SIG-M5 (cell line): ENCODE measurements at places on chromosomes 11 and 22.

DNA sequence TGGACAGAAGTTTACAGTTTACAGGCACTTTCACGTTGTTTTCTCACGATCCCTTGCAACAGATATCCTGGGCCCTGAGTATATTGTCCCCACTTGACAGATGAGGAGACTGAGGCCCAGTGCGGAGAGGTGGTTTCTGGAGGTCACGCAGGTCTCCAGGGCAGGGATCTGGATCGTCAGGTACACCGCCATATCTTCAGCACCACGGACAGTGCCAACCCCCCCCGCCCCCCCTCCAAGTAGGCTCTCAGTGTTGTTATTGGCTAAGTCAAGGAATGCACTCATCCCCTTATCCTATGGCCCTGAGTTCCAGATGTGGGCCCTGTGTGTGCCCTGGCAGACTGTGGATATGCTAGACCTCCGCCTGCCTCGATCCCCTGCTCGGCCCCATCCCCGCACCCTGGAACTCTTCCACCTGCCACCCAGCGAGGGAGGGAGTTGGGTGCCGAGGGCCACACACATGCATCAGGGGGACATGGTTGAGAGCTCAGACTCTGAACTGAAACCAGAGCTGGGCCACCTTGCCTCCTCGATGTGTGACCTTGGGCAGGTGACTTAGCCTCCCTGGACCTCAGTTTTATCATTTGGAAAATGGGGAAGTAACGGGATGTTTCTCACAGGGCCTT lies 37.5 kb downstream of the MPPED1 start:
- no peak for DNase-seq

DNA sequence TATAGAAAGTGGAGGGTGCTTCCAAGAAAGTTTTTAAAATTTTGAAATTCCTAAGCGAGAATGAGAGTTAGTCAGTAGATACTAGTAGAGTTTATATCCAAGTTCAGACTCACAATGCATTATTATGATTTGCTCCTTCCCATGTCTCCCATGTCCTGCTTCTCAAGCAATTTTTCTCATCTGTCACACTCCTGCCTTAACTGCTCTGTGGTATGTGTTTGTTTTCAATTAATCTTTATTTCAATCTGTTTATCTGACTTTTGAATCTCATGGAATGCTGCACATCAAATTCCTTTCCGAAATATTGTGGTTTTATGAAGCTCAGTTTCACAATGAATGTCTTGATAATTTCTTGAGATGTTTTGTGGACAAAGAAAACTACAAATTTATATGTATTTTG lies 18.1 kb downstream of the THY1 start:
- DNase-seq = no peak

- no peak for DNase-seq
Observed at GRCh38 chr11:64759722-64760719, at the start of gene PYGM. Gene PYGM (minus strand): TSS chr11:64759974. CDS start chr11:64759898, 76 bp downstream.

- DNase-seq = no peak
Observed at GRCh38 chr22:49295851-49296560, 531.7 kb downstream of the BRD1 start.

- DNase-seq = no peak
Observed at GRCh38 chr22:21451545-21452520, 15.4 kb upstream of the TMEM191C start.

DNA sequence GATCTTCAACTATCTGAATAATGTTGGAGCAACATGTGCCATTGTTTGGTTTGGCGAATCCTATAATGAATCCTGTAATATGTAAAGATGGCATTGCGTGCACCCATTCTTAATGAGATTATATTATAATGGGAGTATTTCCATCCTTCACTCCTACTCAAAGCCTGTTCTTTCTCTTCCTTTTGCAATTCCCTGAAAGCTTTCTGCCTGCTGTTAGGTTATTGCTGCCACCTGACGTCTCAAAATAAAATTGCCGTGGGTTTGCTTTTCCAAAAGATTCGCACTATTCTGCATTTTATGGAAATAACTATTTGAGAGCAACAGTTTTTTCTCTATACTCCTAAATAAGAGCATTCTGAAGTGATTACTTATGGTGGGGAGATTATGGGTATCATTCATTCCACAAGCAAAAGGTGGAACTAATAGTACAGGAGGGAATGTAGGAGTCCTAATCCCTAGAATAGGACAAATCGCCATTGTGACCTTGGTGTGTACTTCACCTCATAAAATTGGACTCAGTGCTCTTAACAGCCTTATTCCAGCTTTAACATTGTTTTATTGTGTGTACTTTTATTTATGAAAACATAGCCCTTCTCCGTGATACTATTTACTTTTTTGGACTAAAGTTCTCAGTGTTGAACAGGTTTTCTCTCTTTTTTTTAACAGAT lies 69.6 kb upstream of the ALKBH3 start:
- no peak for DNase-seq

- no peak for DNase-seq
Observed at GRCh38 chr11:61022311-61023085, 51.0 kb downstream of the CD6 start.

GRCh38 chr22:32904044-32904443 lies 102.5 kb downstream of the TIMP3 start:
- DNase-seq = no peak

DNA sequence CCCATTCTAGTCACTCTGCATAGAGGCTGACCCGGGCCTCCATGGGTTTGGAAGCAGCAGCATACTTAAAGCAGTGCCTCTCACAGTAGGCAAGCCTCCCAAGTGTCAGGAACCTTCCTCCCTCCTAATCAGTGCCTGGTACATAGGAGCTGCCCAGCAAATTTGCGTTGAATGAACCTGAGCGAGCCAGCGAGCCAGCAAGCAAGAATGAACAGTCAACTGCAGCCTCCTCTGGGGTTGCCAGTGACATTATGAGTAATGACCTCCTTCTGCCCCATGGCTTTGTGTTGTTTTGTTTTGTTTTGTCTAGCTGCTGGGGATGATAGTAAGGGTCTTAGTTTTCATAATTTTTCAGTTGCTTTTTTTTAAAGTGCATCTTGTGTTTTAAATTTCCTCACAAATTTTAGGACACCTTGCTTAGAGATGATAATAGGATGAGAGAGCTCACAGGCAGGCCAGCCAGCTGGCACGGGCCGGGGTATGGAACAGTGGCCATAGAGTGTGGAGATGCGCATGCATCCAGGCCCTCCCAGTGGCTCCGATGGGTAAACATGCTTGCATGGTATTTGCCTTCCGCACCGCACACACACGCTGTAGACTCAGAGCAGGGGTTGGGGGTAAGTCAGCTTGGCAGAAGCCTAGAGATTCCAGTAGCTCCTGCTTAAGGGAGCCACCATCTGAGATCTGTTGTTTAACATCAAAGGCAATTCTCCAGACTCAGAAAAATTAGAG lies 36.1 kb downstream of the TTC12 start:
- DNase-seq = no peak

DNA sequence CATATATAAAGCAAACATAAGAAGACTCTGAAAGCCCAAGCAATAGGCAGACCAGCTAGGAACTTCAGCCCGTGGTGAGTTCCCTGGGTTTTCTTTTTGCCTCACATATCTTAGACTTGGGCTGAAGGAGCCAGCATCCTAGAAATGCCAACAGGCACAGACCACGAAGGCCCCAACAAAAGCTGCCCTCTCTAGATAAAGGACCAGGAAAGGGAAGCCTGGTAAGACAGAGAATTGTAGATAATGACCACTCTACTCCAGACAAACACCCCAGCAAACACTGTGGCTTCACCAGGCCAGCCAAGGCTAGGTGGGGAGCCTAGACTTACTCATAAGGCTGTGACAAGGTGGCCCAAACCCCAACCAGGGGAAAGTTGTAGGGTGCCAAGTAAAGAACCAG lies 11.2 kb downstream of the GAL start:
- no peak for DNase-seq

DNA sequence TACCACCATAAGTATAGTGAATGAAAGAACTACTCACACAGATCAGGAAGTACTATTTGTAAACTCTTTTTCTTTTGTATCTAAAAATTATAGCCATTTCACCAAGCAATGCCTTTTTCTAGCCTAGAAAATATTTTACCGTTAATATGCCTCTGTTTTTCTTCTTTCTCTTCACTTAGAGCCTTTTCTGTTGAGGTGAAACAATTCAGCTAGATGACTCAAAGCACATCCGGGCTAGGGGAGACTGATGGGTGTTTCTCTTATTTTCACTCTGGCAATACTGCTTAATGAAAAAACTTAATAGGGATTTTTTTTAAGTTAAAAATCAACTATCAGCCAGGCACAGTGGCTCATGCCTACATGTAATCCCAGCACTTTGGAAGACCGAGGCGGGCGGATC lies 93.3 kb downstream of the SGSM3 start:
- DNase-seq = no peak

DNA sequence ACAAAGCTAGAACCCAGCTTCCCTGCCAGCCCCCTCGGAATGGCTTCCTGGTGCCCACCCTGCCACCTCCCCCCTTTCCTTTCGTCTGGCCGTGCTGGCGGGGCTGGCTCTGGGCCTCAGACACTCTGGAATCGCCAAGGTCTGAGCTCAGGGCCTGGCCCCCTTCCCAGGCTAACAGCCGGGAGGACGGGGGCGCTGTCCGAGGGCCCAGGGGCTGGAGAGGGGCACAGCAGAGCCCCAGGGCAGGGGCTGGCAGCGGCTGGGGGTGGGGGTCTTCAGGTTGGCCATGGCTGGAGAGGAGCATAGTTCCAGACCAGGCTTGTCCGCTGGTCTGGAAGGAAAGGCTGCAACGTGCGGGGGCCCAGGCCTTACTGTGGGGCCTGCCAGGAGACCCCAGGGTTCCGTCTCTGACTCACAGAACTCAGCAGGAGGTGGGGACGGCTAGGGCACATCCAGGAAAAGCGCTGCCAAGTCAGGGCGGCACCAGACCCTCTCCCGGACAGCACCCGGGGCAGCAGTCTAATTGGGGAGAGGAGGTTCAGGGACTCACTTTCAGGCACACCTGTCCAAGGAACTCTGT lies 861 bp upstream of the LTBP3 start:
- no peak for DNase-seq

DNA sequence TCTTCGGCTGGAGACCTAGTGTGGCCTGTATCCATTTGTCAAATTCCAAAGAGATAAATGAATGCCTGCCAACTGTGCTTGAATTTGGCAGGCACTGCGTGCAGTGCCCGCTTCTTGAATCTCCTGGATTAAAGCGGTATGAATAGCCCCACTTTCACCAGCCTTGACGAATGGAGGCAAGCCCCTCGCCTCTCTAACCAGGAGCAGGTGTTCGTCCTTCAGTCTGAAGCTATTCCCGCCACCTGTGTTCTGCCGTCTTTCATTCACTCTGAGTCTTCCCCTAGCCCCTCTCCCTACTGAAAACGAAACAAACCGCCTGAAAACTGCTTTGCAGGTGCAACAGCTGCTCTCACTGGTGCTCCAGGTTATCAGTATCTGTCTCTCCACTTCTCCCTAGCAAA lies 11.2 kb downstream of the NLRP14 start:
- no peak for DNase-seq

GRCh38 chr11:126919147-126919823 lies 81.3 kb downstream of the KIRREL3 start:
- no peak for DNase-seq

DNA sequence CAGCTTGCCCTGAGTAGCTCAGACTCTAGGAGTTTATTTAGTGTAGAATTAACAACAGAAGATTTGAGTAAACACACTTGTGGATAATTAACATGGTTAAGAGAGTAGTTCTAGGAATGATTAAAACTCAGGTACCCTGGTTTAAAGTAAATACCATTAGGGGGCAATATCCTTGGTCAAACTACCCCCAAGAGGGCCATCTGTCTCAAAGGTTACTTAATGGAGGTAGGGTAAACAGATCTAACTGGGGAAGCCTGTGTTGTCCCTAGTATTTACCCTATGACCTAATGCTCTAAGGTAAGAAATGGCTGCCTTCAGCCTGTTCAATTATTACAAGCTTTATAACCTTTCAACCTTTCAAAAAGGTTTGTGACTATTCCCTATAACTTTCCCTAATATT lies 10.6 kb upstream of the GLYATL1 start:
- DNase-seq = no peak

- no peak for DNase-seq
Observed at GRCh38 chr11:64751136-64751535, 7.2 kb upstream of the RASGRP2 start.

GRCh38 chr11:87971354-87971753 lies 203.9 kb downstream of the RAB38 start:
- no peak for DNase-seq

DNA sequence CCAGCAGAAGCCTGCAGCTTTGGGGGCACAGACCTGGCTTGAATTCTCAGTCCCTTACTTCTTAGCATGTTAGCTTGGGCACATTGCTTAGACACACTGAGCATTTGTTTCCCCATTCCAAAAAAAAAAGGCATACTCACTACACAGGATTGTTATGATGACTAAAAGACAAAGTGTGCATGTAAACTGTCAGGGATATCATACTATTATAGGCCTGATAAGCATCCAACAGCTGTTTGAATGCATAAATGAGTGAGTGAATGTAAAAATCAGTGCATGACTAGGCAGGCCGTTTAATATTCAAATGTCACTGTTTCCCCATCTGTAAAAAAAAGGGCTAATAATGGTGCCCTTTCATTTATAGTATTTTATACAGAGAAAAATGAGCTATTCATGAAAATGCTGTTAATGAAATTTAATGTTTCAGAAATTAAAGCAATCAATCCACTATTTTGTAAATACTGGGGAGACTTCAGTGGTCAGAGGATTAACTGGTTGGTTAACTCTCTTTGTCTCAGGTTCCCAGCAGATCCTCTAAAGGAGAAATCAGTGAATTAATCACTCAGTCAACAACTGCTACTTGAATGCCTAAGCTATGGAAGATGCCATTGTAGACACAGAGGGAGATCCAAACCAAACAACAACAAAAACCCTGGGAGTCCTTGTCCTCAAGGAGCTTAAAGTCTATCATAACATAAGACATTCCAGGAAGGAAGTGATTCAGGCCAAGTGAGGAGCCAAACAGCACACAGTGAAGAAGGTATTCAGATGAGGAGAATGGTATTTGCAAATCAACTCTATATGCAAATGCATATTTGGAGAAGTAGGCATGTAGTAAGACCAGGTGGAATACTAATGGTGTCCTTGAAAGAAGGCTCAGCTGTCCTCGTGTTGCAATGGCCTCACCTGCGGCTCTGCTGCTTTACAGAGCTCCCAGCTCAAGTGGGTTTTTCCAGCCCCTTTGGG lies 26.8 kb downstream of the BARX2 start:
- no peak for DNase-seq

DNA sequence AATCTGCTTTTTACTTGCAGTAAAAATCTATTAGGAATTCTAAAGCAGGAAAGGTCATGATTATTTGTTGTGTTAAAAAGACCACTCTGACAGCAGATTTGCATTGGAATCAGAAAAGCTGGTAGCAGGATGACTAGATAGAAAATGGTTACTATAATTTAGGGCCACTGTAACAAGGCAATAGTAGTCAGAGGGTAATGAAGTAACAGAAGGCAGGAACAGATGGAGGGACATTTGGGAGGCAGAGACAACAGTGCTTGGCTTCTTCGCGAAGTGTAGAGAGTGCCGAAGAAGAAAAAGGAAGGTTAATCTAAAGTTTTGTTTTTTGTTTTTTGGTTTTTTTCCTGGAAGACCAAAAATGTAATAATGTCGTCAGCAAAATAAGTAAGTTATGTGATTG lies 129.8 kb upstream of the SLC5A12 start:
- DNase-seq = no peak
